ENCODE measurements at places on chromosomes 7 and 10. TPM values are rescaled to one million over a fixed set of nuclear protein-coding genes. Genes with fewer than 3 reads are reported as not detected.

GRCh38 chr10:89258881-89259280, 7.3 kb upstream of the LIPA start:
- no peak for DNase-seq

GRCh38 chr7:154744256-154744860, 258.6 kb downstream of the PAXIP1 start:
- DNase-seq = no peak

- no peak for DNase-seq
These were observed 1.5 kb upstream of the C1GALT1 start for GRCh38 chr7:7180725-7181449.

The RELN gene
- total RNA-seq = 0.62 TPM

The HIF1AN gene
- total RNA-seq = 44.5 TPM

Measured in Right ventricle myocardium inferior (tissue), 1 donor.